ENCODE measurements at places on chromosomes 6 and 20.

- no peak for DNase-seq
Measured at GRCh38 chr6:12343440-12344162, 53.4 kb downstream of the EDN1 start.

DNA sequence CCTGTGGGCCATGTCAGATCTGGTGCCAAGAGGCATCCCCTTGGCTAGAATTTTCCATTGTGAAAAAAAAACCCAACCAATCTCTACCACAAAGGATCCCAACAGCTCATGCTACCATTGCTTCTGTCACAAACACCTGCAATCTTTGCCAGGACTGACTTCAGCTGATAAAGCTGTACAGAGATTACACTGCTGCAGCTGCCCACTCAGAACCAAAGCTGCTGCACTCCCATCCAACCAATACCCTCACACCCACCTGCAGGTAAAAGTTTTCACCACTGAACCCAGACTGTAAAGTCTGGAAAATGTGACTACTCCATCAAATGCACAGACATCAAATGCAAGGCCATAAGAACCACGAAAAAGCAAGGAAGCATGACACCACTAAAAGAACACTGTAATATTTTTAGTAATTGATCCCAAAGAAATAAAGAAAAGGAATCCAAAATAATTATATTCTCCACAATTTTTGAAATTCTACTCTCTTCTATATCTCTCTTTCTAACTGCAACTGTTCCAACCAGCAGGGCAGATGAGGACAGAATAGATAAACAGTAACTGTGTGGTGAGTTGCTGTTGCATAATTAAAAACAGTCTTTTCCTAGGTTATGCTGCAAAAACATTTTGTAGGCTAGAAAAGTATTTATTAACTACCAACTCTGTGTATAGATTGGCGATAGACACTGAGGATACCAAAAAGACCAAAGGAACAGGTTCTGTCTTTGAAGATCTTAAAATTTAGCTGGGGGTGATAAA is 128.0 kb upstream of the MCHR2 start:
- DNase-seq = no peak

- no peak for DNase-seq
Measured at GRCh38 chr6:14020551-14020950, 95.8 kb downstream of the RNF182 start.

- DNase-seq = no peak
Measured at GRCh38 chr20:64211874-64212658, 43.5 kb upstream of the PCMTD2 start.

GRCh38 chr20:36214684-36215256 is 21.5 kb upstream of the AAR2 start:
- DNase-seq = peak; percentile 52

DNA sequence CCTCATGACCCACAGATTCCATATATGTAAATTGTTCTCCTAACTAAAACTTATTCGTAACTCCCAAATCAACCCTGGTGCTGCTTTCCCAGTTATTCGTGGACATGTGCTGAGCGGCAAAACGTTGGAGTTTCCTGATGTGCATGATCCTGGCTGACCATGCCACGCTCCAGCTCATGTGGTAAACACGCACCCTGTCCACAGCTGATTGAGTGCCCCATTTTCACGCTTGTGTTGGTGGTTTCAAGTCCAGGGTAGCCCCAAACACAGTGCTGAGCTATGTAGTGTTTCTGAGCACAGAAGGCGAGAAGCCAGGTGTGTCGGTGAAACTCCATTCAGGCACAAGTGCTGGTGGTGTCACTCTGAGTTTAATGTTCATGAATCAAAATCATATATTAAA is 19.1 kb upstream of the FOXC1 start:
- no peak for DNase-seq

GRCh38 chr6:170290296-170291128 is at the start of gene DLL1:
Gene DLL1, minus strand, starts transcription at chr6:170291078. Its CDS starts 939 bp downstream, at chr6:170290139.
- DNase-seq = no peak

DNA sequence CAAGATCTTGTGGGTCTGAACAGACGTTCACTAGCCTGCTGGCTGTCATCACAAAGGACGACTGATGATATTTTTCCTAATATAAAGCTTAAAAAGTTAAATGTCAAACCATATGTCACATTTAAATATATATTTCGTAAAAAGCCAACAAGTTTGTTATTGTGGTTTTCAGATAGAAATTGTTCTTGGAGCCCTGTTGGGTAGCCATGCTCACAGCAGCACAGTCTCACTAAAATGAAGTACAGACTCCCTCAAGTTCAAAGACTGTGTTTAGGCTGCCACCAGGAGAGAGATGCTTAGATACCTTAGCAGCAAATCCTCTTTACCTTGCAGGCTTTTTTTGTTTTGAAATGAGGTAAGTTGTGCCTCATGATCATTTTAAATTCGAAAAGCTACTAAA is 17.8 kb downstream of the EEF1E1 start:
- DNase-seq = no peak

DNA sequence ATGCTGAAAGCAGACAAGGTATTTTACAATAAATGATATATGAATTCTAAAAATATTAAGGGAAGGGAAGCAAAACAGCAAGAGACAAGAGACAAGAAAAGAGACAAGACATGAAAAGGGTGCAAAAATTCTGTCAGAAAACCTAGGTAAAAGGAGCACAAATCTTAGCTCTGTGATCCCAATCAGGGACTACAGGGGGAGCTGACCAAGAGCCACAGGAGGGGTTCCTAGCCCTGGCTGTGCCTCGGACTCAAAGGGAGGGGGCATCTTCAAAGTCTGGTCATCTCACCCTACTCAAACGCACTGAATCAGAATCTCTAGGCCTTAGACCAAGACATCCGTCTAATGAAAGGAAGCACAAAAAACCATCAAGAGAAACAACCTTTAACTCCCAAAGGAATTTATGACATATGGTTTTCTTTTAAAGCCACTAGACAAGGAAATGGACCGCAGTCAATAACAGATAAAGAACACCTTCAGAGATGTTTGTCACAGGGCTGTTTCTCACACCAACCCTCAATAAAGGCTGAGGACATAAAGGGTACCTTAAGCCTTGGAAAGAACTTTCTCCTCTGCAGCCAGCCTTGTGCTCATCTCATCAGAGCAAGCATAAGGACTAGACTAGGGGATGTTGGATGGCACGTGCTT is 130.4 kb upstream of the CDYL start:
- no peak for DNase-seq

GRCh38 chr20:8020314-8021079 is 936 bp upstream of the TMX4 start:
- no peak for DNase-seq

DNA sequence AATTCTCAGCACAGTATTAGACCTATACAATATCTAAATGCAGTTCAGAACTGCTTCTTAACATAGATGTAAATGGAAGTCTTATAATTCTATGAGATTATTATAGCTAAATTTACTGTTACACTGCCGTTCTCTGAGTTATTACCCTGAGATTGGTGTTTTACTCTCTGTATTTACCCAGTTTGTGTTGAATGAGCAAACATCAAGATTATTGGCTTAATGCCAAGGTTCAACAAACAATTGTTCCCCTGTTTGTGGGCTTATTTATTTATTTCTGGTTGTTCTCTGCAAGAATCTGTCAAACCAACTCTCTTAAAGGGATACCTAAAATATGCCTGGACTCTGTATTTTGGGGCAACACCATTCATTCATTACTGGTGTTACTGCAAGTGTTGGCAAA is 5.2 kb upstream of the STMND1 start:
- DNase-seq = no peak

GRCh38 chr20:33566781-33567603 is 77.1 kb downstream of the CBFA2T2 start:
- DNase-seq = no peak

DNA sequence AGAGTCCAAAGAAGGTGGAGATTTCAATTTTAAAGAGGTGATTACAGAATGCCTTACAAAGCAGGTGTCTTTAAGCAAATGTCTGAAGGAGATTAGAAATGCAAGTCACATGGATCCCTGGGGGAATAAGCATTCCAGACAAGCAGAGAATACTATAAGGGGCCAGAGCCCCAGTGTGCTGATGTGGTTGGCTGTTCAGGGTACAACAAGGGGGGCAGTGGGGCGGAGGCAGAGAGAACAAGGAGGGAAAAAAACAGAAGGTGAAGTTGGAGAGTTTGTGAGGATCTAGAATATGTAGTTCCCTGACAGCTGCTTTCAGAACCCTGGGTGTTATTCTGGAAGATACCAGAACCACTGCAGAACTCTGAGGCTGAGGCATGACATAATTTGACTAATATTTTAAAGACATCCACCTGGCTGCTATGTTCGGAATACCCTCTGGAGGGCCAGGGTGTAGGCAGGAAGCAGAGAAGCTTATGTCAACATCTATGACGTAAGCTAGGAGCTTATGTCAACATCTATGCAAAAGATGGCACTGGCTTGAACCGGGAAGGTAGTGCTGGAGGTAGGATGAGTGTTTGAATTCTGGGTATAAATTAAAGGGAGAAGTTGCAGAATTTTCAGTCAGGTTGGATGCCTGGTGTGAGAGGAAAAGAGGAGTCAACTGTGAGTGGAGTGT is 276.3 kb upstream of the AGPAT4 start:
- no peak for DNase-seq

- peak; percentile 11 for DNase-seq
Measured at GRCh38 chr6:24064106-24064505, 61.9 kb upstream of the NRSN1 start.

DNA sequence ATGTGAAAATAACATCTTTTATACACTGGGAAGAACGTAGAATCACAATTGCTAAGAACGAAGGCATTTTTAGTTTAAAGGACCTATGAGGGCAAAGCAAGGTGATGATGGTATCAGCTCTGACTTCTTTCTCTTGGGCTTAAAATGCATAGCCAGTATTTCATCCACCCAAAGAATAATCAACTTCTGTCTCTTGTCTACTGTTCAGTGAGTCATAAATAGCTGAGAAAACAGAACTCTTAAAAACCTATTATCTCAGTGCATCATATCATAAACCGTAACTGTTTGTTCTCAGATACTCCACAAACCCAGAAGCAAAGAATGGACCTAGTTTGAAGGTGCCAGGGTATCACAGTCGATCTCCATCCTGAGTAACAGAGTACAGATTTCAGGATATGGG is 5.2 kb downstream of the PHF10 start:
- DNase-seq = no peak

- no peak for DNase-seq
Measured at GRCh38 chr20:35263532-35264341, 14.2 kb downstream of the MMP24OS start.

All from HuH-7.5 (cell line).